CD8-positive, alpha-beta T cell (primary cell): ENCODE measurements at places on chromosomes 1 and 21. TPM values are rescaled to one million over a fixed set of nuclear protein-coding genes. Genes with fewer than 3 reads are reported as not detected.
A peak's percentile ranks its signal among the peaks of the same experiment; 100 is the strongest.

- DNase-seq = peak; percentile 11
These were observed at the start of gene VASH2 for GRCh38 chr1:212950243-212951125. VASH2 (plus strand) TSS chr1:212950541; CDS start chr1:212951543, 1,002 bp downstream.

DNA sequence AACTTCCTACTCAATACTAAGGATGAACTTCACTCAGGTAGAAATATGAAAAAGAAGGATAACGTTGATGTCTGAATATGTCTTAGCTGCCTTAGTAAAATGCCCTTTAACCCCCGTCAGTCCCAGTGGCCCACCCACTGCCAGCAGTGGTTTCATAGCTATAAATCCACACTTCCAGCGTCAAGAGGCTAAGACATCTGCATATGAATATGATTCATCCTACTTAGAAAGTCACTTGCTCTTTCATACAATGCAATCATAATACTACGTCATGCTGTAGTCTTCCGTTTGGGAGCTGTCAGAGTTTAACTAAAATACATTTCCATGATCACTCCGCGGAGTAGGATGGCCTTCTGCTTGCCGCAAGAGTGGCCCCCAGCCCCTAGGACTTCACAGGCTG, 247.3 kb downstream of the SDCCAG8 start:
- DNase-seq = no peak

- DNase-seq = no peak
These were observed 16.2 kb downstream of the AMPD2 start for GRCh38 chr1:109635862-109636200.

DNA sequence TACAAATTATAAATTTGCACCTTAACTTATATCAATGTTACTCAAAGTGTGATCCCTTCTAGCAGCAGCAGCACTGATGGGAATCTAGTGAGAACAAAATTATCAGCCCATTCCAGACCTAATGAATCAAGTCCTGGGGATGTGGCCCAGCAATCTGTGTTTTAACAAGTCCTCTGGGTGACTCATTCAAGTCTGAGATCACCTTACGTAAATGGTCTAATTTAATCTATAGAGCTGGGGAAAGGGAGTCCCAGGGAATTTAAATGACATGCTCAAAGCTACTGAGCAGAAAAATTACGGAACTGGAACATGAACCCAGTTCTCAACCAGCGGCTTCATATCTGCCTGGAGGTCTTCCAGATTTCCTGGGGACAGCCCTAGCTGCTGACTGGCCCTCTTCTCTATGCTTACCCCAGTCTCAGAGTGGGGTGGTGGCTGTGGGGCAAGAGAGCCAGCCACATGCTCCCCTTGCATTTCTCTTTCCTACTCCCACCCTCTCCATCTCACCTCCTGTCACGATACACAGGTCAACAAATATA, 220.0 kb downstream of the TM2D1 start:
- no peak for DNase-seq

- no peak for DNase-seq
These were observed 10.3 kb downstream of the SLC37A1 start for GRCh38 chr21:42523941-42524340.

DNA sequence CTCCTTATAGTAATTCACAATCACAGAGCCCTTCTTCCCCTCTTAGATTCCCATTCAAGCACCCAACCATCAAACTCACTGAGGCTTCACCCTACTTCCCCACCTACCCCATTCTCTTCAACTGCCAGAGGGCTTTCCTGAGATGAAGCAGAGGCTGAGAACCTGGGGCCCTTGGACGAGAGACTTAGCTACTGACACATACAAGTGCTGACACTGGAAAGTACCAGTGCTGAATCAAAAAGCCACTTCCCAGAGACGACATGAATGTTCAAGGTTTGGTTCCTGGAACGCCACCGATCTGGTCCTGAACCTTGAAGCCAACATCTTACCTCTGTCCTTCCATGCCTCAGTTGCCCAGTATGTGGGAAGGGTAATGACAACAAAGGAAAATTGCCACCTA, 16.6 kb upstream of the RAP1A start:
- DNase-seq = no peak

- no peak for DNase-seq
These were observed 36.5 kb upstream of the APP start for GRCh38 chr21:26207021-26207420.

GRCh38 chr1:214604523-214604922, 1.5 kb downstream of the CENPF start:
- no peak for DNase-seq

DNA sequence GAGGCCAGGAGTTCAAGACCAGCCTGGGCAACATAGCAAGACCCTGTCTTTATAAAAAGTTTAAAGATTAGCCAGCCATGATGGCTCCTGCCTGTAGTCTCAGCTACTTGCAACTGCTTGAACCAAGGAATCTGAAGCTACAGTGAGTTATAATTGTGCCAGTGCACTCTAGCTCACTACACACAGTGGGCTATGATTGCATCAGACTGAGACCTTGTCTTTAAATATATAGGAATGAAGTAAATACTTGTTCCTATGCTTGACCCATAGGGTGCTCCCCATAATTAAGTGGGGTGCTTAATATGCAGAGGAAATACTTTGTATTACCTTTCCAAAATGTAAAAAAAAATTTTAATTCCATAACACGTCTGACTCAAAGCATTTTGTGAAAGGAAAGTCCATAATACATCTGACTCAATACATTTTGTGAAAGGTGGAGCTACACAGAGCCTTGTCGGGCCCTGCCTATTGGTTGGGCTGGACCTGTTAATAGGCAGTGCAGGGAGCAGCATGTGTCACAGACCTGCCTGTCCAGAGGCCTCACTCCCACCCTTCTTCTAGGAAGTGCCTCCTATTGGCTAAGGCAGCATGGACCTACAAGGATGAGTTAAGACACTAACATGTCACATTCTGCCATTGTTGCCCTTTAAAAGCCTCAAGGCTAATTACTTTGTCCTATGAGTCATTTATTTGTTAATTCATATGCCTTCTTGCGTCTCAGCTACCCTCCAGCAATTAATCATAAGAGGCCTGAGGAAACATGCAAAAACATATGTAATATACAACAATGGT, 33.6 kb downstream of the CD58 start:
- DNase-seq = no peak

DNA sequence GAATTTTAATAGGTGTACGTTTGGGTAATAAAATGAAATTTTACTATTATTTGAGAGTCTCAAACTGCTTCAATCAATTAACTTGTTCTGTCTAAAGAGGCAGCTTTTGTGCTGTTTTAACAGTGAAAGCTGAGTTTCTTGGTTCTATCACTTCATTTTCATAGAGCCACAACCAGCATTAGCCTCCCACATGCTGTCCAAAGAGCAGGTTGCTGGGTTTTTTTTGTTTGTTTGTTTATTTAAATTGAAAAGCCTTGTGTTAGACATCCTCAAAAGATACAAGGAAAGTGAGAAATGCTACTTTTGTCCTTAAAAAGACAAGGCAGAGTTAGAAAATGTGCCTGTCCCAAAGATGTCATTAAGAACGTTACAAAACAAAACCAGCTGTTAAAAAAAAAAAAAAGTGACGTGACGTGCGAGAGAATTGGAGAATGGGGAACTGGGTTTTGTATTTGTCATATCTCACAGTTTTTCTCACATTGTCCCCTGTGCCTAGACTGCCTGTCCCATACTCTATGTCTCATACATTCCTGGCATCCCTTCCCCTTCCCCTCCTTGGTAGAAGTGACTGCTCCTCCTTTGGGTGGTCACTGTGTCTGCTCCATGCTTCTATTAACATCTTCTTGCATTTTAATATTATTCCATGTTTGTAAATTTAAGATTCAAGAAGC, 63.1 kb upstream of the CD34 start:
- no peak for DNase-seq

- no peak for DNase-seq
These were observed 13.6 kb downstream of the BATF3 start for GRCh38 chr1:212686069-212686468.

DNA sequence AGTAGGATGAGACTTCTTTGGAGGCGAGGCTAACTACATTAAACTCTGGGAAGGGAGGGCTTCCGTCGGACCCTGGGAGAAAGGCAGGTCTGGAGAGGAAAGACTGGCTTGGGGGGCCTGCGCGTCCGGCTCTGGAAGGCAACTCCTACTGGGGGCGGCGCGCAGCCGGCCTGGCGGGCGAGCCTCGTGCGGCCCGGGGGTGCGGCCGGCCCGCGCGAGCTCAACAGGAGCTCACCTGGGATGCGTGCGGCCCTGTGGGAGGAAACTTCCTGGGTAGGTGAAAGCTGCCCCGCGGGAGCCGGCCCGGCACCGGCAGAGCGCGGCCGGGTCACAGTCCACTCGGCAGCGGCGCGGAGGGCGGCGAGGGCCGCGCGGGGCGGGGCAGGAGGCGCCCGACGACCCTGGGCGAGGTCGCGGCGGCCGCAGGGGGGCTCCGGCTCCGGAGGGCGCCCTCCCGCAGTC, 449 bp downstream of the EPS15 start:
- DNase-seq = peak; percentile 46

DNA sequence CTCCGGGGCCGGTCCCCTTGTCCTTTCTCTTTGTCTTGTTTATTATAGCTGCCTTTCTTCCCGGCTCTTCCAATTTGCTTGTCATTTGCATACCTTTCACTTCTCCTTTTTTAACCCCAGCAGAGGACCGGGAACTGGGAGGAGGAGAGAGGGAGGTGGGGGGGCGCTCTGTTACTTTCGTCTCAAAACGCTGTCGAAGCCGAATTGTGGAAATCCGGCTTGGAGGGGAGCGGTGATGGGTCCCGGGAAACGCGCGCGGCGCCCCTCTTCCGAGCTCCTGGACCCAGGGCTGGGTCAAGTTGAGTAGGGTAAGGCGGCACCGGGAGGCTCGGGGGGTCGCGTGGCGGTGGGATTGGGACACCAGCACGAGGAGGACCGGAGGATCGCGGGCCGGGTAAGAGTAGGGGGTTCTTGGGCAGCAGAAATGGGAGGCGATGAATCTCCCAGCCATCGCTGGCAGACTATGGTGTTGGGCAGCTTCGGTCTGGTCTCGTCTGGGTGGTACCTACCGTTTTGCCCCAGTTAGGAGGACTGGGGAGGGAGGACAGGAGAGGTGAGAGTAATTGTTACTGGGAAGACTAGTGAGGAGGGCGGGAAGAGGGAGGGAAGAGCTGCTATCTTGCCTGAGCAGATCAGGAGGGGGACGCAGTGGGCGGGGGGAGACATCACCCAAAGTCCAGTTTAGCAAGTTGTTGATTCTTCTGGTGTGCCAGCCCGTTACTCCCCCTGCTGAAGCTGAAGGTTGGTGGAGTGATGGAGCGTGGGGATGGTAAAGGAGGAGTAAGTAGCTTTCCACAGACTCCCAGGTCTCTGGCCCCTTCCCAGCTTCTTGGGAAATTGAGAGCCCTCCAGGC, 1.5 kb downstream of the PROX1 start:
- DNase-seq = no peak

GRCh38 chr1:24201941-24202440, 14.9 kb upstream of the IFNLR1 start:
- peak; percentile 60 for DNase-seq

- no peak for DNase-seq
These were observed 179.2 kb downstream of the ATG4C start for GRCh38 chr1:62962901-62963776.

GRCh38 chr1:30104551-30104950, 618.8 kb downstream of the MATN1 start:
- no peak for DNase-seq

GRCh38 chr1:228015276-228016180, 8.7 kb downstream of the WNT3A start:
- no peak for DNase-seq

DNA sequence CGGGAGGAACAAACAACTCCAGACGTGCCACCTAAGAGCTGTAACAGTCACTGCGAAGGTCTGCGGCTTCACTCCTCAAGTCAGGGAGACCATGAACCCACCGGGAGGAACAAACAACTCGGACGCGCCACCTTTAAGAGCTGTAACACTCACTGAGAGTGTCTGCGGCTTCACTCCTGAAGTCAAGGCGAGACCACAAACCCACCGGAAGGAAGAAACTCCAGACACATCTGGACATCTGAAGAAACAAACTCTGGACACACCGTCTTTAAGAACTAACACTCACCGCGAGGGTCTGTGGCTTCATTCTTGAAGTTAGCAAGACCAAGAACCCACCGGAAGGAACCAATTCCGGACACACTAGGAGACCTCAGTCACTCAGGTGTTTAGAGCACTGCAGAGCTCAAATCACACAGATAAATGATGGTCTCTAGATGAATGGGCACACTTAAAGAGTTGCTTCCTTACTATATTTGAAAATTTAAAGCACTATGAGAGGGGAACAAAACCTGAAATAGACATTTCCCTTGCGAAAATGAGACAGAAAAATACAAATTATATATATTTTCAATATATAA, 587.7 kb upstream of the ADGRL4 start:
- no peak for DNase-seq

DNA sequence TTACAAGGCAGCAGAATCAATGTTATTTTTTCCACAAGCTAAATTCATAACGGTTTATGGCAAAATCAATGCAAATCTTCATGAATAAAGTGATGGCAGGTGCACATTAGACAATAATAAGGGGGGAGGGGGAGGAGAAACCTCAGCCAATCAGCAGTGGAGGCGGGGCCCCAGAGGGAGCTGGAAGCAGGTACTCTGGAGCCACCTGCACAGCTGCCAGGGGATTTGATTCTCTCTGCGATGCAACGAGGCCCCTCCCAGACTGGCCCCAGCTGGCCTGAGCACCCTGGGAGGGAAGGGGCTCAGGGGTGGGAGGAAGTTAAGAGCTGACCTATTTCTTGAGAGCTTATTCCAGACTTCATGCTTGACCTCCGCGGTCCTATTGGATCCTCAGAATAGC, 127.8 kb upstream of the IGSF21 start:
- no peak for DNase-seq

- no peak for DNase-seq
These were observed 1.0 kb downstream of the AURKAIP1 start for GRCh38 chr1:1373815-1374588.

GRCh38 chr1:16050328-16050727, 6.7 kb downstream of the CLCNKB start:
- DNase-seq = no peak

DNA sequence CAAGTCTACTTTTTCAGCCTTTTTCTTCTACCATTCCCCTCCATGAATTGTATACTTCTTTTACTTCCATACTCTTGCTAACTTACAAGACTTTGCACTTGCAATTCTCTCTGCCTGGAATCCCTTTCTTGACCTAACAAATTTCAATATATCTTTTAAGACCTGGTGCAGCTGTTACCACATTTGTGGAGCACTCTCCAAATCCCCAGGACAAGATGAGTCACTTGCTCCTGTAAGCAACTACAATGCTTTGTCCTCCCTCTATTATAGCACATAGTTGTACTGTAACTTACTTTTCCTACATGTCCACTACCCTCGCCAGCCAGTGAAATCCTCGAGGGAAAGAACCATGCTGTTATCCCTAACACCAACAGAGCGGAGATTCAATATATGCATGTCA, 43.1 kb downstream of the WARS2 start:
- DNase-seq = no peak

- no peak for DNase-seq
These were observed at the start of gene SLC2A5 for GRCh38 chr1:9069326-9070100. SLC2A5 (minus strand) TSS chr1:9069635; CDS start chr1:9069536, 99 bp downstream.

GRCh38 chr1:67441183-67441582, 11.0 kb upstream of the SERBP1 start:
- DNase-seq = peak; percentile 18

Gene IL6R
- 12.0 TPM for total RNA-seq

Gene NIBAN1
- total RNA-seq = 13.5 TPM

Gene SPRR4
- not detected for total RNA-seq

Gene HES3
- not detected for total RNA-seq

Gene SIPA1L2
- 2.2 TPM for total RNA-seq

Gene HSPB7
- not detected for total RNA-seq

Gene ROR1
- total RNA-seq = not detected

Gene OR2T33
- not detected for total RNA-seq

Gene GFI1
- total RNA-seq = 32.6 TPM

Gene C4BPA
- not detected for total RNA-seq

Gene CBR3
- 2.9 TPM for total RNA-seq

Gene LCE3D
- not detected for total RNA-seq

Gene MANEAL
- 0.61 TPM for total RNA-seq
